Thoracic aorta (tissue), 2 donors: ENCODE measurements at places on chromosomes 5 and 9. TPM values are rescaled to one million over a fixed set of nuclear protein-coding genes. Genes with fewer than 3 reads are reported as not detected.

Gene MYOT
- 16.3 TPM for total RNA-seq

Gene LCN10
- total RNA-seq, result 9.4 TPM

Gene PCDH1
- 24.6 TPM for total RNA-seq

Gene SPINK6
- total RNA-seq, result not detected

Gene GPX3
- 1,240 TPM for total RNA-seq

Gene PCDHA4
- 0.78 TPM for total RNA-seq

- DNase-seq, result no peak
Observed at GRCh38 chr9:76573905-76574760, 115.2 kb downstream of the GCNT1 start.

DNA sequence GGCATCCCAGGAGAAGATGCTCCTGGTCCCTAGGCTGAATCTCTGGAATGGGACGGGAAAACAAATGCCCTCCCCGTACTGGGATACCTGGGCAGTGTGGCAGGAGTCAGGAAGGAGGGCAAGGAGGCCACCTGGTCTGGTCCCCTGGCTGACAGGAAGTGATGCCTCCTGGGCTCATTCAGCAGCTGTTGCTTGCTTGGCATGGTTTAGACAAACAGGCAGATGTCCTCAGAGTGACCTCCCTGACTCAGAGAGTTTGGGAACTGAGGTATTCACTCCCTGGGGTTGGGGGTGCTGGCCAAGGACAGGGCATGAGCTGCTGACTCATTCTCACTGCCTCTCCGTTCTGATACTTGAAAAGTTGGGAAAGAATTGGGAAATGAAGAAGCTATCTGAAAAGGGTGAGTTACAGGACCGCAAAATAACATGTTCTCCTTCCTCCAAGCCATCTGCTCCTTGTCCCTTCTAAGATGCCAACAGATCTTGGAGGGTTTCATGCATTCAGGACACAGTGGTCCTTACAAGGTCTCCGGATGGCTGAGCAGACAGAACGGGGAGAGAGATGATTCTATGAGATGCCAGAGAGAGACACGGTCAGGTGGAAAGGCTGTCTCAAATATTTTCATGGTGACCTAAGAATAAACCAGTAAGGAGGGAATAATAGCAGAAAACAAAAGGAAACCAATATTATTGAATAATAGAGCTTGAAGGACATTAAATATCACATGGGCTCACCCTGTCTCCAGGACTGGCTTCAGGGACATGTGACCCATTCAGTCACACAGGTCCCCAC is 534.5 kb downstream of the BNC2 start:
- peak; percentile 59 for DNase-seq

DNA sequence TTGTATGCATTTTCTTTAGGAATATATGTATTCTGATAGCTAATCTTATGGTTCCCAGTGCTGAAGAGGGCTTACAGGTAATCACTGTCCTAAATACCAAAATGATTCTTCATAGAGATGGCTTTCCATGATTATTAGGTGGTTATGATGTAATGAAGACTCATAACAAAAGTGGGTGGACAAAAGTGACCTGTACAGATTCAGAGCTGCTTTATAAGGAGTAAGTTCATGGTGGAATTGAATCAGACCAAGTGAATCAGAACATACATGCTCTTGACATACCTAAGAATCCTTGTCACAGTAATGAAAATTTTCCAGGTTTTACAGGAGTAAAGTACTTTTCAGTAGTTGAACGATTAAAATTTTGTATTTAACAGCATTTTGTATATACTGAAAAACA is 105.6 kb downstream of the NIPBL start:
- DNase-seq, result no peak

GRCh38 chr5:164475339-164475977 is 970.0 kb downstream of the MAT2B start:
- no peak for DNase-seq

DNA sequence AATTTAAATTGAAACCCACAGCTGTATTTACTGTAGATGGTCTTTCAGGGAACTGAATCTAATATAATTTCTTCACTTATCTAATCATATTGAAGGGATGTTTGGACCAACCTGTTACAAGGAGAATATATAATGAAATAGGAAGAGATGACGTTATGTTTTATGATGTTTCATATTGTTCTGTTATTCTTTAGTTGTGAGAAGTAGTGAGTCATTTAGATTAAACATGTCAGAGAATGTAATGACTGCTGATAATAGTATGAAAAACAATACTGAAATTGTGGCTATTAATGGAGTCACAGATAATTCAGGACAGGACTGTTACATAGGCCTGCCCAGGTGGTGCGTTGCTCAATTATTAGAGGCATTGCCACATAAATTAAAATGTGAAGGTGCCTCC is 1993.4 kb downstream of the EFNA5 start:
- DNase-seq, result no peak

DNA sequence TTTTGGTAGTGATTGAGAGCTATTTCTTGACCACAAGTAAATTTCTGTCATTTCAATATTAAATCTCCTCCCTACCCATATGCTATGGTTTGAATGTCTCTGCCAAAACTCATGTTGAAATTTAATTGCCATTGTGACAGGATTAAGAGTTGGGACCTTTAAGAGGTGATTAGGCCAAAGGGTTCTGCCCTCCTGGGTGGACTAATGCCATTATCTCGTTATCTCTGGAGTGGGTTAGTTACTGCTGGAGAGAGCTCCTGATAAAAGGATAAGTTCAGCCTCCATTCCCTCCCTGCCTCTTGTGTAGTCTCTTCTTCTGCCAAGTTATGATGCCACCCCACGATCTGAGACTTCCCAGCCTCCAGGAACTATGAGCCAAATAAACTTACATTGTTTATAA is 3.6 kb upstream of the DRD1 start:
- no peak for DNase-seq

- DNase-seq, result no peak
Observed at GRCh38 chr5:38745836-38746732, 99.7 kb upstream of the OSMR start.

DNA sequence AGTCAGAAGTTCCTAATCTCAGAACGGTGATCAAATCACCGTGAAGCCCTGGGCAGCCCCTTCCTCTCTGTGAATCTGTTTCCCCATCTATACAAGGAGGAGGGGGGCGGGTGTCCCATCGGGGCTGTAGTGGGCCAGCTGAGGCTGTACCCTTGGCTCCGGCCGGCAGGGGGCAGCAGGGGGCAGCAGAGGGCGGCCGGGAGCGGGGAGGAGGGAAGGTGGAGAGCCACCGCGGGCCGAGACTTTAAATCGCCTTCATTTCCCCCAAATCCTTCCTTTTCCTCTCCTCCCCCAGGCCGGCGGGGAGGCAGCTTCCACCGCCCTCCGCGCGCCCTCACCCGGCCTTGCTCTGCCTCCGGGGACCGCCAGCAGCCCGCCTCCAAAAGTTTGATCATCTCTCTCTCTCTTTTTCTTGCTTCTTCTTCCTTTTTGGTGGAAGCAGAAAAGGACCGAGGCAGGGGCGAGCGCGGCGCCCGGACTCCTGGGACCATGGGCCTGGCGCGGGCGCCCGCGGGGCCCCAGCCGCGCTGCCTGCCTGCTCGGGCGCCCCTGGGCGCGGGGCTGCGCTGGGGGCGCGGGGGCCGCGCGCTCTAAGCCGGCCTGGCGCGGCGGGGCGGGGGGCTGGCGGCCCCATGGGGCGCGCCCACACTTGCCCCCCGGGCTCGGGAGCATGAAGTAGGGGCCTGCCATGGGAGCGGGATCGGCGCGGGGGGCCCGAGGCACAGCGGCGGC is at the start of gene COL27A1:
COL27A1 (plus strand) TSS at position 275 of the 732 bp plus-strand sequence; CDS start at position 689, 414 bp downstream.
- DNase-seq, result peak; percentile 64

DNA sequence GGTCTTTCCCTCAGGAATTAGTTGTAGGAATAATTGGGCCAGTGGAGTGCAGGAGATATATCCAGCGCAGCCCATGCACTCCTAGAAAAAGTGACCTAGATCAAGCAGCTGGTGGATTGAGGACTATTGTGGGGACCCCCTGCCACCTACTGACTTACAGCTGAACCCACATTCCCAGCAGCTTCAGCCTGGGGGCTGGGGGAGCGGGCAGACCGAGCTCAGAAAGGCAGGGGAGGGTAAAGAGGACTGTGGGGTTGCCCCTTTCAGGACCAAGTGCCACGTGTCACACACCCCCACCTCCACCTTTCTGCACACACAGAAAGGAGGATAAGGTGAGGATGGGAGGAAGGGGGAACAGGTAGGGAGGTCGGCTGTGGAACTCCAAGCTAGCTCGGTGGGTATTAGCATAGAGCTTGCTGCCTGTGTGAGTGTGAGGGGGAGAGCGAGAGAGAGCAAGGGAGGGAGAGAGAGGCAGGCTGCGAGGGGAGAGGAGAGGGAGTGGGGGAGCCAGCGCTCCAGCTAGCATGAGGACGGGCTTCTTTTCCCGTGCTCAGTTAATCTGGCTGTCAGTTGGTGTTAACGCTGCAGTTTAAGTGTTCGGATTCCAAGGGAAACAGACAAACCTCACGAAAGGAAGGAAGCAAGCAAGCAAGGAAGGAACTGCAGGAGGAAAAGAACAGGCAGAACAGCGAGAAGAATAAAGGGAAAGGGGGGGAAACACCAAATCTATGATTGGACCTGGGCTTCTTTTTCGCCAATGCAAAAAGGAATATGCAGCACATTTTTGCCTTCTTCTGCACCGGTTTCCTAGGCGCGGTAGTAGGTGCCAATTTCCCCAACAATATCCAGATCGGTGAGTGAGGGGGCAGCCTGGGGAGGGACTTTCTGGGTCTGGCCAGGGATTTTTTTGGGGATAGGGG is at the start of gene GRIA1:
GRIA1 (plus strand) TSS at position 553 of the 920 bp plus-strand sequence.
- no peak for DNase-seq

- DNase-seq, result no peak
Observed at GRCh38 chr9:27634879-27635278, 61.6 kb upstream of the C9orf72 start.

- DNase-seq, result no peak
Observed at GRCh38 chr5:2670940-2671339, 80.5 kb downstream of the IRX2 start.

DNA sequence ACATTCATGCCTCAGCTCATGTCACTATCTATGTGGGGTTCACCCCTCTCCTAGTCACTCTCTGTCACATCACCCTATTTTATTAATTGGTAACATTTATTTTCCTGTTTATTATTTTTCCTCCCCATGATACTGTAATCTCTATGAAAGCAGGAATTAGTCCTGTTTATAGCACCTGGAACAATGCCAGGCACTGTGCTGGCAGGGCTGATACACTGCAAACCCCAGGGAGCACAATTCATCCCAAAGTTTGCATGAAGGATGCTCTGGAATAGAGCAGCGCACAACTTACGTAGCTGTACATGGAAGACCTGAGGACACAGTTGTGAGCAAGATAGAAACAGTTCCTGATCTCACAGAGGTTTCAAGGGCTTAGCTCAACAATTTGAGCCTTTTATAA is 103.2 kb downstream of the NSG2 start:
- no peak for DNase-seq

DNA sequence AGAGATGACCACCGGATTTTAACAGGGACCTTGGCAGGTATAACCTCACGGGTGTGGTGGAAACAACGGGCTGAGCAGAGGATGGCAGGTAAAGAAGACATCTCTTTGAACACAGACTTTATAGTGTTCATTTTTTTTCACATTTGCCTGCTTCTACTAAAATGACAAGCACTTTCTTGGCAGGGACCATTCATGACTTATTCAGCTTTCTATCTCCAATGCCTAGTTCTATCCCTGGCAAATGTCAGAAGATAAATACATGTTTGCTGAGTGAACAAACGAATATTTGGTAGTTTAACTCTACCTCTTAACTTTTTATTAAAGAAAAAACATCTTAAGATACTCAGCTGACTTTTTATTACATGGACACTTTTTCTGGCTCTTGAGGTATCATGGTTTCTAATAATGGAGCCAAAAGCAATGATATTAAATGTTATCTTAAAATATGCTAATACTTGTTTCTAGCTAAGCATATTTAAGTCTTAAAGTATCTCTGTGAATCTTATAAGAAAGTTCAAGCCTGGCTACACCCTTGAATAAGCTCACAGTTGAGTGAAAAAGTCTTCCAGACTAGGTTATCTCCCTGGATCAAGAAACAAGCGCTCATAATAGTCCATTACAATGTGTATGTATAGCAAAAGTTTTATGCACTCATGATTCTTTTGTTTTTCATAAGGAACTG is 8.5 kb downstream of the ELL2 start:
- no peak for DNase-seq
